AG04450 (cell line): ENCODE measurements at places on chromosomes 2 and 18.

DNA sequence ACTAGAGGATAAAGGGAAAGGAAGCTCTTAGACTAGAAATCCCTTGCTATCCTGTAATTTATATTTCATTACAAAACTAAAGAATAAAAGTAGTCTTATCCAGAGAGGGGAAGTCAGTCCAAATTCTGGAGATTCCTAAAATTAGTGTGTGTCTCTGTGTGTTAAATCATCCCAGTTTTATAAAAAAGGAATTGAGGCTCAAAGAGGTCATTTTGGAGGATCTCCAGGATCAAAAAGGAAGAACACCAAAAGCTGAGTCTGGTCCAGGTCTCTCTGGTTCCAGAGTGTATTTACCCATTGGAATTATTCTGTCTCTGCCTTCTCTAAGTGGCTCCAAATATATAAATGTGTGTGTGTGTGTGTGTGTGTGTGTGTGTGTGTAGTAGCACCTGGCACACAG is 166.7 kb downstream of the NRXN1 start:
- DNase-seq: no peak

- no peak for DNase-seq
Observed at GRCh38 chr2:61538920-61539520, 864 bp upstream of the XPO1 start.

DNA sequence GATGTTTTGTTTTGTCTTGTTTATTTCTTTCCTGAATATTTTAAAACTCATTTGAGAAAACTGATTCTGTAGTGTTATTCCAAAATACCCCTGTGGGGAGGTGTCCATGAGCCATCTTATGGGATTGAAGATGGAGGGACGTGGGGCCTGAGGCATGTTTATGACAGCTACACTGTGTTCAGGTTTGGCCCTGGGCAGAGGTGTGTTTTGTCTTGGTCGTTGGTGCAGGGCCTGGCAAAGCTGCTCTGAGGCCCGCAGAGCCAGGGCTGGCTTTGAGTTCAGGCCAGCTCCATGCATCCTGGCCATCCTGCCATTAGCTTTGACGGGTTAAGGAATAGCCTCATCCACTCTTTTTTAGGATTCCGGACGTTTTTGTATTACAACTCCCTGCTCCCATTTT is 68.9 kb downstream of the TMEM18 start:
- no peak for DNase-seq

DNA sequence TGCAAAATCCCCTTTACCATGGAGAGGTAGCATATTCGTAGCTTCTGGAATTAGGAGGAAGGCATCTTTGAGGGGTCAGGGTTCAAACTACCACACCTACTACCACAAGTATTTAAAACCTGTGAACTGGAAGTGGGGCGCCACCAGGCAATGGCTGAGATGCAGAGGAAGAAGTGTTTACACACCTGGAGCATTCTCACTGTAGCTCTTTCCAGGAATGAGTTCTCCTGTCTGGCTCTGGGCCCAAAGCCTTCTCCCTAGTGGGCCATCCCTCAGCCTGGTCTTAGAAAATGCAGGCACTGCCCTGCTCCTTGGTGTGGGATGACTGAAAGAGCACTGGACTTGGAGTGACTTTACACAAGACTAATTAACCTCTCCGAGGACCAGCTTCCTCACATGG is 30.7 kb upstream of the FOXI3 start:
- DNase-seq: no peak

DNA sequence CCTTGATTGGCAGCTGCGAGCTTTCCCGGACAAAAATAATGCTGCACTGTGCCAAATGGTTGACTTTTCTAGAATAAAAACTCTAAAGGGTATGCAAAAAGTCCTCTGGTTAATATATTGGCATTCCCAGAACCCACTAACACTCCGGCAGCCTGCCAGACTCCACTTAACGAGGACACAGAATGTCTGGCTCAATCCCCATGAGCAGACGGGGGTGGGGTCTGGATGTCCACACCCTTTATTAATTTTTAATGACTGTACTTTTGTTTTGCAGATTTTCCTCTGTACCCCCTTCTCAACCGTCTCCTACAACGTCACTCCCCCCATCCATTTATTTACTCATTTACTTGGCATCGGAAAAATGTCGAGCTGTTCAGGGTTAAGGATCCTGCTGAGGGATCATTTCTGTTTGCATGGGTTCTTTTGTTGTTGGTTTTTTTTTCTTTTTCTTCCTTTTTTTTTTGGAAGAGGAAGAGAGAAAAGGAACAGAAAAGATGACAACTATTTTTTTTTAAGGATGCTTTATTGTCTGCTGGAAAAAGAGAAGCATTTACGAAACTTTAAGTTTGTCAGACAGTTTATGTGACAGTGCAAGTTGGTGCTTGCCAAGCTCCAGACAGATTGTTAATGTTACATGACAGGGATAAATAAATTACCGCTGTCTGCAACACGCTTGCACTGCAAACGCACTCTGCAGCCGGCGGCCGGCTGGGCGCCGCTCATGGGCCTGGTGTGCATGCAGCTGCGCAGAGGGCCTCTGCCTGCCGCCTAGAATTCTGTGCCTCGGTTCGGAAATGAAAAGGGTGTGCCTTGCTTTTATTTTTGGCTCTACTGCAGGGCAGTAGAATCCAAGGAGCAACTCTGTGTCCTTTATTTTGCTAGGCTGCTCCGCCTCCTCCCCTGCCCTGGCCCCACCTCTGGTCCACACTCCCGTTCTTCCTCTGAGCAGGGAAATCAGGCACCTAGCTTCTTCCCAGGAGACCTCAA is 3.6 kb downstream of the LDLRAD4 start:
- DNase-seq: peak; percentile 7

- no peak for DNase-seq
Observed at GRCh38 chr18:74589021-74589420, 8.6 kb upstream of the ZNF407 start.

- DNase-seq: no peak
Observed at GRCh38 chr2:113979191-113980128, 89.6 kb downstream of the ACTR3 start.

DNA sequence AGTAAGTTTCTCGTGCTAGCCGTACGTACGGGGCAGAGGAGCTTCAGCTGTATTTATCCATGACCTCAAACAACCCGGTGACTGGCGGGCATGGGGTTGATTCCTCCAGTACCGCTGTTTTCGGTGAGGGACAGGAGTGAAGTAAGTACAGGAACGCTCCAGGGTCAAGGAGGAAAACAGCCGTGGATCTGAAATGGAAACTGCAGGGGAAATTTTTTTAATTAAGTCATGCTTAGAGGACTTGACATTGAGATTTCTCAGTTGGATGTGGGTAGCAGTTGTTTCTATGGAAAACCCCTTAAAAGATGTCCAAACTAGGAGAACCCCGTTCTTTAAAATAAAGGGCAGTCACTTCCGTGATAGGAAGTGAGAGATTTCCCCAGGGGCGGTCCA is 1.2 kb downstream of the RAB12 start:
- no peak for DNase-seq

- DNase-seq: no peak
Observed at GRCh38 chr2:67930156-67930555, 132.6 kb downstream of the C1D start.

DNA sequence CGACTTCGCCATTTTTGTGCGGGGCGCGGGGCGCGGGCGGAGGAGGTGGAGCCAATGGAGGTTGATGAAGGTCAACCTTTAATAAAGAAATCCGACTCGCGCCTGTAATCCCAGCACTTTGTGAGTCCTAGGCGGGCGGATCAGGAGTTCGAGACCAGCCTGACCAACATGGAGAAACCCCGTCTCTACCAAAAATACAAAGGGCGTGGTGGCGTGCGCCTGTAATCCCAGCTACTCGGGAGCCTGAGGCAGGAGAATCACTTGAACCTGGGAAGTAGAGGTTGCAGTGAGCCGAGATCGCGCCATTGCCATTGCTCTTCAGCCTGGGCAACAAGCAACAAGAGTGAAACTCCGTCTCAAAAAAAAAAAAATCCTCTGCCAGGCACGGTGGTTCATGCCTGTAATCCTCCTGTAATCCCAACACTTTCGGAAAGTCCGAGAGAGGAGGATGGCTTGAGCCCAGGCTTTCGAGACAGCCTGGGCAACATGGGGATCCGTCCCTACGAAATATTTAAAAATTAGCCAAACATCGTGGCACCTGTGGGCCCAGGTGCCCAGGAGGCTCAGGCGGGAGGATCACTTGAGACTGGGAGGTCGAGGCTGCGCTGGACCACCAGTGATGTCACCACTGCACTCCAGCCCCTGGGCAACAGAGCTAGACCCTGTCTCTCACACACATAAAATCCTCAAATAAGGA is 493 bp upstream of the PREB start:
- DNase-seq: no peak

DNA sequence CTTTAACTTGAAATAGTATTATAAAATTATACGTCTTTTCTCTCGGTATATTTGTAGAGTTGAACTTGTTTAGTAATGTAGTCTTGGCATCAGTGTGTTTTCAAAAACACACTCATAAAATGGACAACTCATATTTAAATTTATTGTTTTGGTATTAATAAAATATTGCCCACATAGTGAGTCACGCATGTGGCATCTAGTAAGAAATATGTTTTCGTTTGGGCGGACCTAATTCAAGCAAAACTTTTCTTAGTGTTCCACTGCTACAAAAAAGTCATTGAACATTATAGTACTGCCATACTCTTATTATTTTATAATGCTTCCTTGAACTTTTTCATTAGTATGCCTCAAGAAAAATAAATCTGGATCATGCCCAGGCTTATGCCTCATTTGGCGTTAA is 31.1 kb upstream of the FAM237A start:
- no peak for DNase-seq

DNA sequence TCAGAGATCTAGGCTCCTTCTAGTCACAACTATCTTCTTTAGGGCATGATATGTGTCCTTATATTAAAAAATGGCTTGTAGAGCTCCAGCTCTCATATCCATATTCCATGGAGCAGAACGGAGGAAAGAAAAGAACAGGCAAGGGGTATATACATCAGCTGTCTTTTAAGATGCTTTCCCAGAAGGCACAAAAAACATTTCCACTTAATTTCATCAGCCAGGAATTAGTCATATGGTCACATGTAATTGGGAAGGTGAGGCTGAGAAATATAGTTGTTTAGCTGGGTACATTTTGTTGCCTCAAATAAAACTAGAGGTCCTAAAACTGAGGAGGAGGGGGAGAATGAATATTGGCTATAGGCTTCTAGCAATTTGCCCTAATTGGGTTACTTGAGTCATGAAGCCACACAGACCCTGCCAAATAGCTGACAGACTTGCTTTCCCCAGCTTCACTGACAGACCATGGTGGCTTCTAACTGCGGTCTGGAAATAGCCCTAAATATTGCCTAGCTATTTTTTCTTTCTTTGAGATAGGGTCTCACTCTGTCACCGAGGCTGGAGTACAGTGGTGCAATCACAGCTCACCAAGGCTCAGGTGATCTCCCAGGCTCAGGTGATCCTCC is 20.0 kb downstream of the MAIP1 start:
- DNase-seq: no peak

DNA sequence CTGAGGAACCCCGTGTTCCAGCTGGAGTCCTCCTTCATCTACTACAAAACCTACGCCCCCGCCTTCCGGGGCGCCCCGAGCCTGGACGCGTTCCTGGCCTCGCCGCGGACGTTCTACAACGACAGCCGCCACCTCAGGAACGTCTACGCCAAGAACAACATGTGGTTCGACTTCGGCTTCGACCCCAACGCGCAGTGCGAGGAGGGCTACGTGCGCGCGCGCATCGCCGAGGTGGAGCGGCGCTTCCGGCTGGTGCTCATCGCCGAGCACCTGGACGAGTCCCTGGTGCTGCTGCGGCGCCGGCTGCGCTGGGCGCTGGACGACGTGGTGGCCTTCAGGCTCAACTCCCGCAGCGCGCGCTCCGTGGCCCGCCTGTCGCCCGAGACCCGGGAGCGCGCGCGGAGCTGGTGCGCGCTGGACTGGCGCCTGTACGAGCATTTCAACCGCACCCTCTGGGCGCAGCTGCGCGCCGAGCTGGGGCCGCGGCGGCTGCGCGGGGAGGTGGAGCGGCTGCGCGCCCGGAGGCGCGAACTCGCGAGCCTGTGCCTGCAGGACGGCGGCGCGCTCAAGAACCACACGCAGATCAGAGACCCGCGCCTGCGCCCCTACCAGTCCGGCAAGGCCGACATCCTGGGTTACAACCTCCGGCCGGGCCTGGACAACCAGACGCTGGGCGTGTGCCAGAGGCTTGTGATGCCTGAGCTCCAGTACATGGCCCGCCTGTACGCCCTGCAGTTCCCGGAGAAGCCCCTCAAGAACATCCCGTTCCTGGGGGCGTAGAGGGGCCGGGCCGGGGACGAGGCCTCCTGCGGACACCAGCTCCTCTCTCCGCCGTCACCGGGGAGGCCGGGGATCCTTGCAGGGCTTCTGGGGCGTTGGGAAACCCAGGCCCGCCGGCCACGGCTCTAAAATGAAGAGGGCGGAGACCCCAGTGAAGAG is 5.3 kb upstream of the NEU4 start:
- peak; percentile 8 for DNase-seq

DNA sequence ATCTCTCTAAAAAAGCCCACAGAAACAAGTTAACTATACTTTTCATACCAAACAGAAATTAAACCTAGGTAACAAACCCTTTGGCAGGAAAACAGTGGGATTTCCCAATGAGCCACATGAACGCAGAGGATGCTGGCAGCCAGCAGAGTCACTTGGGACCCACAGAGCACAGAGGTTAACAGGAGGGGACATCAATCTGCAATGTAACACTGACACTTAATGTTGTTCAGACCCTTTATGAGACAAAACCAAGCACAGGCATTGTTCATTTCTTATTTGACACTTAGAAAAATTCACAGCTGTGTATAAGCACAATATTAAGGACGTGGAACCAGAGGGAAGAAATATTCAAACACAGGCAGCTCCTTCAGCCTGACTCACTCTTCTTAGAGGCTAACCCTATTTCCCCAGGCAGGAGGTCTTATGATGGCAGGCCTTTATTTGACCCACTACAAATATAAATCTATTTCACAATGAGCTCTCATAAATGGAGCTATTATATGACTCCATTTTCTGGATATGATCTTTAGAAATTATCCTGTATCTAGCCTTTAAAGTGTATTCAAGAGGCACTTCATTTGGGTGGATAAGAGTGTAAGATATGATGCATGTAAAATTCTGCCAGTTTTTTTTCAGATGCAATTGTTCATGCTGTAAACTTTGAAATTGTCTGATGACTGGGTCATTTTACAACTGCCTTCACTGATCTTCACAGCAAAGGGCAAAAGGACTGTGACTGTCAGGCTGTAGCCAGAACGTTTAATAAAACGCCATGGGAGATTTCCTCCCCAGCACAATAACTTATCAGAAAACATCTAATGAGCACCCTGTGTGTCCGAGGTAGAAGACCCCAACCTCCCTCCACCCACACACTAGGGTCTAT is 132.8 kb upstream of the SATB2 start:
- DNase-seq: no peak
